Activated CD4-positive, alpha-beta T cell treated with anti-CD3 and anti-CD28 coated beads, Interleukin-2, amount 50 U/mL, for 24 hours (primary cell): ENCODE measurements at places on chromosomes 6 and 20.

GRCh38 chr20:61930776-61931475, 134.8 kb downstream of the TAF4 start:
- DNase-seq = no peak

DNA sequence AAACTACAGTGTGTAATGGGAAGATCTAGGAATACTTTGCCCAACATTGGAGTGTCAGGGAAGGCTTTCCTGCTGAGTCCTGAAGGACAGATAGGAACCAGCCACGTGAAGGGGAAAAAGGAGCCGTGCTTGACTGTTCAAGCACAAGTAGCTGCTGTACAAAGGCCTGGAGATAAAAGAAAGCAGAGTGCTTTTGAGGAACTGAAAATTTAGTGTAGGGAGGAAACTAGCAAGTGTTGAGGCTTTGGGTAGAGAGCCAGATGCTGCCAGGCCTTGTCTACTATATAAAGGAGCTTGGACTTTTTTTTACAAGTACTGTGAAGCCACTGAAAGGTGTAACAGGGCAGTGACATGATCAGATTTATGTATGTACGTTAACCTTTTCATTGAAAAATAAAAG, 39.0 kb downstream of the DSE start:
- DNase-seq = no peak

GRCh38 chr20:56173438-56173837, 75.1 kb upstream of the MC3R start:
- DNase-seq = no peak

GRCh38 chr6:45712786-45713185, 302.9 kb downstream of the CLIC5 start:
- no peak for DNase-seq

DNA sequence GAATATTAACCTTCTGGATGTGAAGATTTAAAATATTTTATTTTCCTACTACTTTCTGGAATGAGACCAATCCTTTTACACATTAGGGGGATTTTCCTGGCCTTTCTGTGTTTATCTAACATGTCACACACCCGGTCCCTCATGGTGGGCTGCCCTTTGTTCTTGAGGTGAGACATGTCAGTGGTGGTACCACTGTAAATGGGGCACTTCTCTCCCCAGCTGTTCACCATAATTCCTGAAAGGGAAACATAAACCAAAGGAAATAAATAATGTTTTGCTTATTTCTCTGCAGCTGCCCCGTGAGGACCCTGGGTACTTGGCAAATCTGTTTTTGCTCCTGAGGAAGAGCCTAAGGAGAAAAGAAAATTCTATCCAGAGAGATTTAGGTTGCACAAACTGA, 41.1 kb downstream of the GRIK2 start:
- no peak for DNase-seq

GRCh38 chr6:89618026-89618425, 20.5 kb downstream of the LYRM2 start:
- DNase-seq = no peak

DNA sequence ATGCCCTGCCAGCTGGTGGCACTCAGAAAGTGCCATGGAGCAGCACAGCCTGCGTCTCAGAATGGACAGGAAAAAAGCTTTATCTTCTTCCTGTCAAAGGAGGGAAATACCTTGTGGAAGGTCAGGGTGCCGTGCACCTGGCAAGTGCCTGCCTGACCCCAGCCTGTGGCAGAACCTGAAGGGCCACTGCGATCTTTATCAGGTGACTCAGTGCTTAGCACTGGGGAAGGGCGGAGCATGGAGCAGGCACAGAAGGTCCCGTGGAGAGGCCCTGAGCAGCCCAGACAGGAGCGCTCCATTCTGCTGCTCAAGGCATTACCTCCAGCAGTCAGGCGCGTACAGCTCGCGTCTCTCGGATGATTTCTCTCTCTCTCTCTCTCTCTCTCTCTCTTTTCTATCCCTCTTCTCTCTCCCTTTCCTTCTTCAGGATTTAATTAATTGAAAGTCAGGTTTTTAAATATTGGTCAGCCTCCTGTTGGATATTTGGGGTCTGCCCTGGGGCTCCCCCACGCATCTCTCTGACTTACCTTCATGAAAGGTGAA, 31.7 kb downstream of the FOXC1 start:
- no peak for DNase-seq

GRCh38 chr20:58715801-58716475, 23.3 kb downstream of the NPEPL1 start:
- DNase-seq = no peak
